Prostate gland (tissue), 2 donors: ENCODE measurements at places on chromosomes 7 and 10.

GRCh38 chr7:120272701-120273475 is at the start of gene KCND2:
Gene KCND2 (plus strand): TSS chr7:120273175.
- H3K4me1 ChIP-seq = peaks cover 5% of the 10 kb centered on the region
- no peak within 1 kb of the TSS for H3K27ac ChIP-seq
- H3K27me3 ChIP-seq = no peaks in the 10 kb centered on the region
- no peak for DNase-seq

DNA sequence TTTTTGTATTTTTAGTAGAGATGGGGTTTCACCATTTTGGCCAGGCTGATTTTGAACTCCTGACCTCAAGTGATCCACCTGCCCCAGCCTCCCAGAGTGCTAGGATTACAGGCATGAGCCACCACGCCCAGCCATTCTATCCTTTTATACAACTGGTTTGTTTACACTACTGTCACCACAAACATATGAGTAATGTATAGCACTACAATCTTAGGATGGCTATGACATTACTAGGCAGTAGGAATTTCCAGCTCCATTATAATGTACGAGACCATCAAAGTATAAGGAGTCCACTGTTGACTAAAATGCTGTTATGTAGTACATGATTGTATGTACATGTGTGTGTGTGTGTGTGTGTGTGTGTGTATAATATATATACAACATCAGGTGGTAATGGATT is 1126.1 kb upstream of the LRRN3 start:
- no peak overlapping the region for H3K4me3 ChIP-seq
- H3K27me3 ChIP-seq = no peaks in the 10 kb centered on the region
- no peak overlapping the region for H3K27ac ChIP-seq
- no peaks in the 10 kb centered on the region for H3K36me3 ChIP-seq
- H3K4me1 ChIP-seq = no peaks in the 10 kb centered on the region

DNA sequence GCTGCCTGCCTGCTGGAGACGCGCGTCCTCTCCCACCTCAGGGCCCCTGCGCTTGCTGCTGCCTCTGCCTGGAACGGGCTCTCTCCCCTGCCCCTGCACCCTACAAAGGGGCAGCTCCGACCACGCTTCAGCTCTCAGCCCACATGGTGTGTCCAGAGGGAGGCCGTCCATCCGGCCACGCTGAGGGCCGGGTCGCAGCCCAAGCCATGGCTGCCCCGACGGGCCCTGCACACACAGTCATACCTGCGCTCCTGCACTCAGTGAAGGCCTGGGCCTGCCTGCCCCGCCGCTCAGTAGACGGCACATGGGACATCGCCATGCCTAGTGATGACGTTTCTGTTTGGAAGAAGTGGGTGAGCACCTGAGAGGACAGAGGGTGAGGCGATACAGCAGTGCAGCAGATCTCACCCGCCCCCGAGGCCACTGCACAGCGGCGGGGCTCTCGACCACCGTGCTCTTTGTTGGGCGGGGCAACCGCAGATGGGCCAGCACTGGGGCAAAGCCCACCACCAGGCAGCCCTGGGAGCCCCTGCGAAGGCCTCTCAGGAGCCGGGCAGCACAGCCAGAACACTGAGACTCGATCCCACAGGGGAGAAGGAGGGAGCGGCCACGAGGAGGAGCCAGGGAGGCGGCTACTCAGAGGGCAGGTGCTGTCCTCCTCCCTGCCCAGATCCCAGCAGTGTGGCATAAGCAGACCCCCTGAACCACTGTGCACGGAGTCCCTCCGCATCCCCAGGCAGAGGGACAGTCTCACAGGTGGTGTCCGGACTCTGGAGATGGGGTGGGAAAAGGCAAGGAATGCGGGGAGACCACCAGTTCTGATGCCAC is 129.5 kb downstream of the MAD1L1 start:
- H3K27ac ChIP-seq = no peak overlapping the region
- DNase-seq = no peak
- H3K36me3 ChIP-seq = no peaks in the 10 kb centered on the region
- no peak overlapping the region for H3K4me3 ChIP-seq

DNA sequence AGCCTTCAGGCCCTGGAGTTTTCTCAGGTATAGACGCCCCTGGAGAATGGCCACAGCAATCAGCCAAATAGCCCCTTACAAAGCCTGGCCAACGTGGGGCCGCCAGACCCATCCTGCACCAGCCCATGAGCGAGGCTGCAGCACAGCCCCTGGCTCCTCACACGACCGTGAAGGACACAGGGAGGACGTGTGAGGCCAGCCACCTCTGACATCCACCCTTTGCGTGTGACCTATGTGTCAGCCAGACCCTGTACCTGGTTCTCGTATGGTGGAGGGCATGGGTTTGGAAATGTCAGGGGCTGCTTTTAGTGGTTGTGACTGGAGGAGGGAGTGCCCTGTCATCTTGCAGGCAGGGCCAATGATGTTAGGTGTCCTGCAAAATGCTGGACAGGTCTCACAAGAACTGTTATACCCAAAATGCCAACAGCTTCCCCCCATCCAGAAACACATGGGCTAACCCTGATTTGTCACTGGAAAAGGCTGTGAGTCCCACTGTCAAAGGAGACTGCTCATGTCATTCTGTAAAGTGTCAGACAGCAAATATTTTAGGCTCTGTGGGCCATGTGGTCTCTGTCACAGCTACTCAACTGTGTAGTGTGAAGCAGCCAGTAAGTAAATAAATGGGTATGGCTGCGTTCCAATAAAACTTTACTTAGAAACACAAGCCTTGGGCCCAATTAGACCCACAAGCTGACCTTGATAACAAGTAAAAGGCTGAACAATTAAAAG is 30.0 kb downstream of the NOD1 start:
- DNase-seq = no peak
- no peaks in the 10 kb centered on the region for H3K27me3 ChIP-seq
- H3K4me1 ChIP-seq = no peaks in the 10 kb centered on the region
- H3K36me3 ChIP-seq = no peaks in the 10 kb centered on the region
- no peak overlapping the region for H3K4me3 ChIP-seq

DNA sequence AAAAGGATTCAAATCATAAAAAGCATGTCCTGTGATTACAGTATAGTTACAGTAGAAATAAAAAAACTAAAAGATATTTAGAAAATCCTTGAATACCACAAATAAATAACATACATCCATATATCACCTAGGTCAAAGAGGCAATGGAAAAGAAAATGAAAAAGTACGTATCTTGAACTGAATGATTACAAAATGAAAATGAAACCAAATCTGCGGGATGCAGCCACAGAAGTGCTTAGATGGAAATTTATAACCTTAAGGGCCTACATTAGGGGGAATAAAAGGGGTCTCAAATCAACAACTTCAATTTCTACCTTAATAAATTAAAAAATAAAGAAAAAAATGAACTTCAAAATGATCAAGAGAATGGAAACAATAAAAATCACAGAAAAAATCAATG is 879.0 kb upstream of the CELF2 start:
- H3K27ac ChIP-seq = no peak overlapping the region
- no peaks in the 10 kb centered on the region for H3K4me1 ChIP-seq
- H3K36me3 ChIP-seq = no peaks in the 10 kb centered on the region
- H3K27me3 ChIP-seq = no peaks in the 10 kb centered on the region

DNA sequence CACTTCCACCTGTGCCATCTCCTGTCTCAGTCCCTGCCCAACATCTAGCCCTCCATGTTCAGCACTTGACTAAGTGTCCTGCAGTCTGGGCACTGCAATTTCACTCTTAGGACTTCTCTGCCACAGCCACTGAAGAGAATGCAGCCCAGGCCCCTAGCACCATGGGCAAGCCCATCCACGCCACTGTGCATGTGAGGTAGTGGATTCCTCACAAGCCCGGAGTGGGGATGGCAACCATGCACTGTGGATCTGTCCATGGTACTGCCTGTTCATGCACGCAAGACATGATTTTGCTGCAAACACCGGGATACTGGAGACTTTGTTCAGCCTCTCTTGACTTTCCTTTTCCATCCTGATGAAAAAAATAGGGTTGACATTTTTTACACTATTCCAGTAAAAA is 12.3 kb downstream of the DDC start:
- DNase-seq = no peak
- no peaks in the 10 kb centered on the region for H3K27me3 ChIP-seq
- H3K36me3 ChIP-seq = no peaks in the 10 kb centered on the region
- no peak overlapping the region for H3K27ac ChIP-seq
- H3K4me3 ChIP-seq = no peak overlapping the region

- no peak for DNase-seq
- no peaks in the 10 kb centered on the region for H3K27me3 ChIP-seq
- H3K27ac ChIP-seq = no peak overlapping the region
- no peaks in the 10 kb centered on the region for H3K36me3 ChIP-seq
- H3K4me3 ChIP-seq = no peak overlapping the region
Measured at GRCh38 chr10:122343135-122343800, 31.2 kb upstream of the PLEKHA1 start.
